BE2C (cell line): ENCODE measurements at places on chromosomes 5 and 9.
A peak's percentile ranks its signal among the peaks of the same experiment; 100 is the strongest.

GRCh38 chr5:322281-322941 lies 897 bp downstream of the AHRR start:
- no peak for DNase-seq

DNA sequence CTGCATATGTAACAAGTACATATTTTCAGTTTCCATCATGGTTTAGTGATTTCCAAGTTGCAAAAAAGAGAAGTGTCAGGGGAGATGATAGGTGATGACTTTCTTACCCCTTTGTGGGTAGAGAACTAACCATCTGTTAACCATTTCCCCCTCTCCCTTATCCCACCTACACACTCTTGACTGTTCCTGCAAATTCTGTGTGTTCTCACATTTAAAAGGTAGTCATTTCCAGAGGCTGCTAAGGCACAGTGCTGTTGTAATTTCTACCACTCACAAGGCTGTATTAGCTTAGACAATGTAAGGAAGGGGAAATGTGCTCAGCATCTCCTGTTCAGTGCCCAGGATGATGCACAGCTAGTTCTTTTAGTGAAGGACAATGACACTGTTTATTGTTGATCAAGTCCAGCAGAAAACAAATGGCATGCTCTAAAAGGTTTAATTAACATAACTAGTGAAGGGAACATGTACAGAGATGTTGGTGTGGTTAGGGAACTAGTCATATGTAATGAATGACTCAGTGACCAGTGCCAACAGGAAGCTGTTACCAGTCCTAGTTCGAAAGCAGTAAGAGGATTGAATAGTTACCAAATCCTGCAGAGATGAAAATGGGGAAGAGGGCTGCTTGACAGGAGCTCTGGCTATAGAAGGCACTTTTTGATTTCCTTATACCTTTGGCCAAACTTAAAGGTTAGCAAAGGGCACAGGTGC lies 165.1 kb downstream of the PLK2 start:
- DNase-seq = no peak

GRCh38 chr9:88682431-88682831 lies 147.5 kb downstream of the NXNL2 start:
- DNase-seq = no peak

DNA sequence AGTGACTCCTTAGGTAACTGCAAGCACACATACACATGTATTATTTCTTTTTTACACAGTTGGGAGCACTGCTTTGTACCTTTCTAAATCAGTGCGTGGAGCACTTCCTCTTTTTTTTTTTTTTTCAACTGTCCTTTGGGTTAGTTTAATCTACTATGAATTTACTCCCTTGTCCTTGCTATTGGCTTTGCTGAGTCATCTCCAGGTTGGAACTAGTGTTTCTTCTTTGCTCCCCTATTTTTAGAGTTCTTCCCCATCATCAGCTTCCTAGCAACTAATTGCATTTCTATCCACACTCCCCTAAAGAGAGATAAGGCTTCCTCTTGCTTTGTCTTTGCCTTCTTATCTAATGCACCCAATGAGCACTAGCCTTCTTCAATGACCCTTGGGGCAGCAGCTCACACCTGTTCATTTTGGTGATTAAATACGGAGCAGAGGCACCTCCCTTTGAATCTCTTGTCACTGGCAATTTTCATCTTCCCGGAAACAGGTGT lies 24.3 kb downstream of the S100Z start:
- DNase-seq = no peak

- peak; percentile 60 for DNase-seq
Observed at GRCh38 chr9:89919171-89919681, 314.4 kb downstream of the GADD45G start.

DNA sequence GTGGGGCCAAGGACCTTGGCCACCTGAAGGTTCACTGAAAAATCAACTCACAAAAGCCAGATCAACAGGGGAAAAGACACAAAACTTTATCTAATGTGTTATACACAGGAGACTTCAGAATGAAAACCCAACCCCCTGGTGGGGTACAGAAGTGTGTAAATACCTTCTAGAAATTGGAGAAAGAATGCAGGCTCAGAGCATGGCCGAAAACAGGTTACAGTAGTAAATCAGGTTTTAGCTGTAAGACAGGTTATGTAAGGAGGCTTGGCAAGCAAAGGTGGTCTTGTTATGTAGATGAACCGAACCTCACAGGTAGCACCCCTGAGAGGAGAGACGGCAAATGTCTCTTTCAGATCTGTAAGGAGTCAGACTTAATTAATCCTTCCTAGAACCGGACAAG lies 10.0 kb downstream of the CEMIP2 start:
- DNase-seq = no peak

DNA sequence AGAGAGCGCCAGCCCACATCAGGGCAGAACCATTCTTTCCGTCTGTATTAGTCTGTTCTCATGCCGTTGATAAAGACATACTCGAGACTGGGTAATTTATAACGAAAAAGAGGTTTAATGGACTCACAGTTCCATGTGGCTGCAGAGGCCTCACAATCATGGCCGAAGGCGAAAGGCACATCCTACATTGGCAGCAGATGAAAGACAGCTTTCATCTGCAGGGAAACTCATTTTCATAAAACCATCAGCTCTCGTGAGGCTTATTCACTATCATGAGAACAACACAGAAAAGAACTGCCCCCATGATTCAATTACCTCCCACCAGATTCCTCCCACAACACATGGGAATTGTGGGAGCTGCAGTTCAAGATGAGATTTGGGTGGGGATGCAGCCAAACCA lies 4.7 kb upstream of the FSD1L start:
- no peak for DNase-seq

DNA sequence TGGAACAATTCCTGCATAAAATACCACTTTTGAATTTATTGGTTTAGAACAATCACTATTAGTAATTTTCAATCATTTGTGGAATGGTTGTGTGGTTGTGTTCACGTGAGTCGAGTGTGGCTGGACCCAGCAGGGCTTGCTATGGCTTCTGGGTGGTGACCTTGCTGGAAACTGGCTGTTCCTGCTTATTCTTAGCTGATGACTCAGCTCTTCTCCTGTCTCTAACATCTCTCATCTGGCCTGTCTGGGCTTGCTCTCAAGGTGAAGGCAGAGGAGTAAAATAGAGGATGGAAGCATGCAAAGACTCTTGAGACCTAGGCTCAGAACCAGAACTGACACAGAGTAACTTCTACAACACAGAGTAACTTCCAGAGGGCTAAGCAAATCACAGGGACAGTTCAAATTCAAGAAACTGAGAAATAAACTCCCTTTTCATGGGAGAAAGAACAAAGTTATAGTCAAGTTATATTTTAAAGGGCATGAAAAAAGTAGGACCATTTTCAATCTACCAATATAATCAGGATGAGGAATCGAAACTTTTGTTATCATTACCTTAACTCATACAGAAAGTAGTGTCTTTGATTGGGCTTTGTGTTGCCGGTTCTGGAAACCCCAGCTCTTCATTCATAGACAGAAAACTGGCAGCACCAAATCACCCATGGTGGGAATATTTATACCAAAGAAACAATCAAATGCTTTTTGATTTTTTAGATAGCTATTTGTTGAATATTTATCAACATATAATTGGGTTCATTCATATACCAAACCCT lies 665.1 kb downstream of the CDH18 start:
- peak; percentile 45 for DNase-seq

GRCh38 chr5:122322801-122323548 lies 10.9 kb downstream of the SNCAIP start:
- DNase-seq = no peak

DNA sequence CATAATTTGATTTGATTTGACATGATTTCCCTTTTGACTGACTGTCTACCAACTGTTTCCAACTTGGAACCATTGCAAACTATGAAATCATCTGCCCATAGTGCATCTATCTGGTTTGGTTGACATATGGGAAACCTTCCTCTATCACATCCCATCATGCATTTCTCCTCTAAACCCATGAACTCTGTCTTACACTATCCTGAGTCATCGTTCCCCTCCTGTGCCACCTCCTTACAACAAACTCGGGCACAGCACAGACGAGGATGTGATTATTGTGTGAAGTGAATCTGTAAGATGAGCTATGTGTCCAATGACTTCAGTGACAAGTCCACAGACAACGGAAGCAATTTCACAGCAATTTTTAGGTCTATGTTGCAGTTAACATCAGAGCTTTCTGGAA lies 126.1 kb downstream of the NPR3 start:
- DNase-seq = no peak

DNA sequence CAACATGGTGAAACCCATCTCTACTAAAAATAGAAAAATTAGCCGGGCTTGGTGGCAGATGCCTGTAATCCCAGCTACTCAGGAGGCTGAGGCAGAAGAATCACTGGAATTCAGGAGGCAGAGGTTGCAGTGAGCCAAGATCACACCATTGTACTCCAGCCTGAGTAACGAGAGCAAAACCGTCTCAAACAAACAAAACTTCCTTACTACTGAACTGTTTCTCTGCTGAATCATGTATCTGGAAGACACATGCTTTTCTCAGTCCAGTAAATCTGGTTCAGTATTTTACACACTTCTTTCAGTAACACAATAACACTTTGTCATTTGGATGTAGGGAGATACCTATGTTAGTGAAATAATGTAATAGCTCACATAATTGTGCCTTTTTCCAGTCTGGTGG lies 7.9 kb downstream of the TRMT10B start:
- DNase-seq = no peak

DNA sequence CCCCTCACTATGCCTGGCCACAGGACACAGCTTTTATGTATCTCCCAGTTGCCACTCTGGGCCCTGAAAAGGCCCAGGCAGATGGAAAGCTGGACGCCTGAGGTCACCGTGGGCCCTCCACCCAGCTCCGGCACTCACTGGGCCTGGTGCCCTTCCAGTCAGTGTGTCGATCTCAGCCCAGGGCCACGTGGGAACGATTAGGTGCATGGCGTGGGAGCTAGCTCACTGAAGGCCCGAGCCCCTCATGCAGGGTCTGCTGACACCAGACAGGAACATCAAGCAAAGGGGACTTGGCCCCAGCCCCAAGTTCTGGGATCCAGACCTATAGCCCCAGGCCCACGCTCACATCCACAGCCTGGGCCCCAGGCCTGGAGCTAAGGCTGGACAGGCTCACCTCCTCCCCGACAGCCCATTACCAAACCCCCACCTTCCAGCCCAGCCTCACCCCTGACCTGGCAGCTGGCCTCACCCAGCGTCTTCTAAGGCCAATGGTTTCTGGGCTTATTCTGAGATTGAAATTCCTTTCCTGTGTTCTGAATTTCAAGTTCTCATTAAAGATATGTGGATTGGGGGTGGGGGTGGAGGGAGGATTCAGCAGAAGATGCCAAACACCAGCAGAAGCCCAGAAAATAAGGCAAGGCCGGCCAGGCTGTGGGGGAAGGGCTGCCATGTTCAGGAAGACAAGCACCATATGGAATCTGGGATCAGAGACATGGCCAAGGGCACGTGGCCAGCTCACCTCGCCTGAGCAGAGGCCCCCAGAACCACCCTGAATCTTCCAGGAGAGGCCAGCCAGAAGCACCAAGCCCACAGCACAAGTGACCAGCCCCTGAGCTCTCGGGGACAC lies 74.5 kb downstream of the ADAMTS2 start:
- peak; percentile 7 for DNase-seq

- no peak for DNase-seq
Observed at GRCh38 chr9:470552-471194, 256.0 kb downstream of the DOCK8 start.

- peak; percentile 61 for DNase-seq
Observed at GRCh38 chr9:127817881-127818434, 15.3 kb downstream of the FPGS start.

- peak; percentile 1 for DNase-seq
Observed at GRCh38 chr9:135228345-135228982, 141.0 kb downstream of the OLFM1 start.

GRCh38 chr9:129580211-129580915 lies 40.5 kb downstream of the C9orf50 start:
- DNase-seq = no peak

- DNase-seq = peak; percentile 57
Observed at GRCh38 chr9:6680797-6681146, 35.2 kb upstream of the GLDC start.

DNA sequence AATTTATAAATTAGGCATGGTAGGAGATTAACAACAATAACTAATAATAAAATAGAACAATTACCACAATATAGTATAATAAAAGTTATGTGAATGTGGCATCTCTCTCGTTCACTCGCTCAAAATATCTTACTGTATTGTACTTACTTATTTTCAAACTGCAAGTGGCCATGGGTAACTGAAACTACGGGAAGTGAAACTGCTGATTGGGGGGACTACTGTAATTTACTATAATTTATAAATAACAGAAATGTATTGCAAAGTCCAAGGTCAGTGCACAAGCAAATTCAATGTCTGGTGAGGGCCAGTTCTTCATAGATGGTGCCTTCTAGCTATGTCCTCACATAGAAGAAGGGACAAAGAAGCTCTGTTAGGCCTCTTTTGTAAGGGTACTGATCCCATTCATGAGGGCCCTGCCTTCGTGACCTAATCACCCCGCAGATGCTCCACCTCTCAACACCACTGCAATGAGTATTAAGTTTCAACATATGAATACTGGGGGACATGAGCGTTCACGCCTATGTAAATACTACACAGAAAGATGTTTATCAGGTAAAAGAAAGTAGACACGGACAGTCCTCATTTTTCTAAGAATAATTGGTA lies 39.0 kb downstream of the KCNIP1 start:
- DNase-seq = no peak
